ENCODE measurements at places on chromosomes 3 and 15.

GRCh38 chr3:149777414-149778214 lies 14.7 kb downstream of the ANKUB1 start:
- no peak for DNase-seq

DNA sequence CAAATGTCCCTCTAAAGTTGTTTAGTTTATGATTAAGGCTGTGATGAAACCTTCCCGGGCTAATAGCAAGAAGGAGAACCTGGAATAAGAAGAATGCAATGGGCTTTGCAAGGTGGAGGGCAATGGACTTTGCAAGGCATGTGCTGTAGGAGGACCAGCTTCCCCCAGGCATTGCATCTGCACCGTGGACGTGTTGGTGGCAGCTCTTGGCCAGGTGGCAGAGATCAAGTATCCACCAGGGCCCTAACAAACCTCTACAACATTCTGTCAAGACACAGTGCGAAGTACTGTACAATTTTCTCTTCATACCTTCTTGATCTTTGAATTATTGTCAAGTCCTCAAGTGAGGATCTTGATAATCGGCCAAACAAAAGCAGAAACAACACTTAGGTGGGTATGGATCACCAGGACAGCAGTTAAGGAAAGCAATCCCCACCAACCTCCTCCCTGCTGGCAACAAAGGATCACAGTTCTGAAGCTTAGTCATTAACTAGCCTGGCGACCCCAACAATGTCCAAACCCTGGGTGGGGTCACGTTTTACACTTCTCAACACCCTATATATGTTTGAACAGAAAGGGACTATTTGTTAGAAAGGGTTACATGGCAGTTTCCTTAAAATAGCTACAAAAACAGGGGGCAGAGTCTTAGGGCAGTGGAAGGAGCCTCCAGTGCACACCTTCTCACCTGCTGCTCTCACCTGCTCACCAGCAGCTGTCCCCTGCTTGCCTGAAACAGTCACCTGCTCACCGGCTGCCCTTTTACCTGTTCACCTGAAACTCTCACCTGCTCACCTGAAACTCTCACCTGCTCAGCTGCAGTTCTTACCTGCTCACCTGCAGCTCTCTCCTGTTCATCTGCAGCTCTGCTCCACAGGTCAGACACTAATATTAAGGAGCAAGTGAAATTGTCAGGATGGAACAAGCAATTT lies 137.9 kb upstream of the LIPC start:
- DNase-seq: no peak

DNA sequence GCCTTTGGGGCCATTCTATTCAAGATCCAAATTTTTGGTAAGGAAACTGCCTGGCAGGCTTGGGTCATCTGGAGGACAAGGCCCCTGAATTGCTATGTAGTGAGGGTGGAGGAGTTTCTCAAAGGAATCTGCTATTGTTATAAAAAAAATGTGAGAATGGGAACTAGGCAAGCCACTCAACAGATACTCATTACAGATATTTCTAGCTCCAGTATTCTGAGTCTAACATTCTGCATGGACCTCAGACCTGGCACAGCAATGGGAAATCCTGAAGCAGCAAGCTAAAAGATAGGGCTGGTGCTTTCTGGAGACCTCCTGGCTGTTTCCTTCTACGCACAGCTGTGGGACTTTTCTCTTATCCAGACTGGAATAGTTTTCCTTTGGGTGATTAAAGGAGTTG lies 430.7 kb upstream of the RBMS3 start:
- no peak for DNase-seq

DNA sequence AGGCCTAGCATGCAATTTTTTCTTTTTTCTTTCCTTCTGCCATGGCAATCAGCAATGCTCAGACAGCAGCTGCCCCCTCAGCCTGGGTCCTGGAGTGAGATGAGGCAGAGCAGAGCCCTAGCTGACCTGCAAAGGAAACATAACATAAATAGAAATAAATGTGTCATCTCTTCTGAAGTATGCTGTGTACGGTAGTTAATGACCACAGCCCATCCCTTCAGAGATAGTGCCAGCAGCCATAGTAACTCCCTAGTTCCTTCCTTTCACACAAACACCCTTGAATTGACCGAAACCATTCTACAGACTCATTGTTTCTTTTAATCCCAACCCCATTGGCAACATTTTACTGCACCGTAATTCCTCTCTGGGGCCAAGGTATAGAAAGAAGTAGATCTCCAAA lies 8.4 kb upstream of the CD47 start:
- no peak for DNase-seq

- peak; percentile 61 for DNase-seq
Observed at GRCh38 chr3:44414517-44415090, 62.9 kb downstream of the ZNF445 start.

DNA sequence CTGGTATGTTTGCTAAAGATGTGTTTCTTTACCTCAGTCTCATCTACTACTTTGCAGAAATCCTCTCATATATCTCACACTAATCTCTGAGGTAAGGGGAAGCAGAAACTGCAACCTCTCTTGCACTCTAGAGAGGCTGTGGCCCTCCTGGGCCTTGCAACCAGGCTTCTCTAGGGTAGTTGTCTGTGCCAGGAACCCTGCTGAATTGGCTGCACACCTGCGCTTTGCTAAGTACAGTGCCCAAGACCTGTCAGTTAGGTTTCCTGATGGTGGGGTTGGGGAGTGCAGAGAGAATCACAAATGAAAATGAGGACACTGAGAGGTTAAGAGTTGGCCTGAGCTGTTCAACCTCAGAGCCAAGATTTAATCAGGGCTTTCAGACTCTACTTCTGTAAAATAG lies 117.2 kb upstream of the PLXNA1 start:
- no peak for DNase-seq

DNA sequence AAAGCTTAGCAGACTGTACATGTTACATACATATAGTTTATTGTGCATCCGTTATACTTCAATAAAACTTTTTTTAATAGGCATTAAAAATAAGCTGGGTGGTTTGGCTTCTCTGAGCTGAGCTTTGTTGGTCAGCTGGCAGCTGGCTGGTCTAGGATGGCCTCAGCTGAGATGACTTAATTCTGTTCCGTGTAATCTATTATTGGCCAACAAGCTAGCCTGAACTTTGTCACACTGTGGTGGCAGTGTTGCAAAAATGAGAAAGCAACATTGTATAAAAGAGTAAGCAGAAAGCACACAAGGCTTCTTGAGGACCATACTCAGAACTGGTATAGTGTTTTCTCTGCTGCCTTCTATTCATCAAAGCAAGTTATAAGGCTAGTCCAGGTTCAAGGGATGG lies 45.2 kb downstream of the CGGBP1 start:
- no peak for DNase-seq

DNA sequence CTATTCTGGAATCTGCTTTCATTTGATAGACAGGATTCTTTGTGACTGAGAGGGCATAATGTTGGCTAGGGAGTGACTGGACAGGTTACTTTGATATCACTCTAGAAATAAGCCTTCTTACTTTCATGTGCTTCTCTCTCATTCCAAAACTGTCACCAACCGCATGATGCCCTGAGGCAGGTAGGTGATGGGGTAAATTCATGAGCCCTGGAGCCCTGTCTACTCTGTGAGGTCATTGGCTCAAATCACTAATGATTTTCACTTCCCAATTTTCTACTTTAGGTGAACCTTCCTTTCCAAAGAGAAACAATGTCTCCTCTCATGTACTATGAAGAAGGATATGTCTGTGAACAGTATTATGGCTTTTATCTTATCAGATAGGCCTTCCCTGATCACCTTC lies 596.7 kb downstream of the TUSC7 start:
- no peak for DNase-seq

DNA sequence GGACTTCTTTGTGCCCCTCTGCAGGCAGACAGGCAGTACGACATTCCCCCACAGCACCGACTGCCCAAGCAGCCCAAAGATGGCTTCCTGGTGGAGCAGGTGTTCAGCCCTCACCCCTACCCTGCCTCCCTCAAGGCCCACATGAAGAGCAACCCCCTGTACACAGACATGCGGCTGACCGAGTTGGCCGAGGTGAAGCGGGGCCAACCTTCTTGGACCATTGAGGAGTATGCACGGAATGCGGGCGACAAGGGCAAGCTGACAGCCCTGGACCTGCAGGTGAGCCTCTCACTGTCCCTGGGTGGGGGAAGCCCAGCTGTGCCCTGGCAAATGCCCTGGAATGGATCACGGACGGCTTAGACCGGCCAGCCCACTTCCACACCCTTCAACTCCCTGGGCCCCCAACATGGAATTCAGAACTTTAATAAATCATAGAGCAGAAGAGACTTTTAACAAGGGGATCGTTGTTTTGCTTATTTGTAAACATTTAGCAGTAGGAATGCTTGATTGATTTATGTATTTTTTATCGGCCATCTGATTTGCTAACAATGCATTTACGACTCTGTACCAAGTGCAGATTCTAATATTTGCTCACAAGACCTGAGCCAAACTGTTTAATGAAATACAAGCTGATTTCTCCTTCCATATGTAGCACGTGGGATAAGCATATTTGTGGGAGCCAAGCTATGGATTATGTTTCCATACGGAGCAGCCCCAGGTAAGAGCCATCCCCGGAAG lies 31.1 kb downstream of the MINAR1 start:
- no peak for DNase-seq

GRCh38 chr3:156321945-156322344 lies 201.6 kb downstream of the KCNAB1 start:
- DNase-seq: no peak

DNA sequence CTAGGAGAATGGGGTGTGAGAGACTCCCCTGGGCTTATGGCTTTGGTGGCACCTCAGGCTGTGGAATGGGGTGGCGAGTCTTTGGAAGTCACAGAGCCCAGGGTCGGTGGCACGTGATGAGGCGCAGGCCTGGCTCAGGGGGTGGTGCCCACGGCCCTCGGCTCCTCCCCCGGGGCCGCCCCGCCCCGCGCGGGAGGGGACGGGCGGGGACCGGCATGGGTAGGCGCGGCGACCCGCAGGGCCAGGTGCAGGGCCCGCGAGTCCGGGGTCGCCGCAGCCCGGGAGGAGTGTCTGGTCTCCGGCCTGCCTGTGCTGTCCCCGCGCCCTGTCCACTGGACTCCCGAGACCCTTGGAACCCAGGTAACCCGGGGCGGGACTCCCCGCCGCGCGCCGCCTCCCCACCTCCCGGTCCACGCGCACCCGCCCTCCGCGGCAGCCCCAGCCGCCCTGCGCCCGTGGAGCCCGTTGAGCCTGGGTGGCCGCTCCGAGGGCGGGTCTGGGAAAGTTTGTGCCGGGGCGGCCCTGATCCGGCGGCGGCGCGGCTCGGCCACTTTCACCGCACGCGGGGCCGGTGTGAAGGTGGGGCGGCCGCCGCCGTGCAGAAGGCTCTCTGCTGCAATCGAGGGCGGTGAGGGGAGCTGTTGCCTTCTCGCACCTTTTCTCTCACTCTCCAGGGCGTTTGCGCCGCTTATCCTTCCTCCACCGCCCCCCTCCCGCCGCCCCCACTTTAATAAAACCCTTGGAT lies at the start of gene PAQR5:
TSS of gene PAQR5 (plus strand) at position 216 of the 745 bp plus-strand sequence. CDS start 61,169 bp downstream, outside the sequence.
- DNase-seq: no peak

- no peak for DNase-seq
Observed at GRCh38 chr3:41029356-41029755, 169.9 kb upstream of the CTNNB1 start.

DNA sequence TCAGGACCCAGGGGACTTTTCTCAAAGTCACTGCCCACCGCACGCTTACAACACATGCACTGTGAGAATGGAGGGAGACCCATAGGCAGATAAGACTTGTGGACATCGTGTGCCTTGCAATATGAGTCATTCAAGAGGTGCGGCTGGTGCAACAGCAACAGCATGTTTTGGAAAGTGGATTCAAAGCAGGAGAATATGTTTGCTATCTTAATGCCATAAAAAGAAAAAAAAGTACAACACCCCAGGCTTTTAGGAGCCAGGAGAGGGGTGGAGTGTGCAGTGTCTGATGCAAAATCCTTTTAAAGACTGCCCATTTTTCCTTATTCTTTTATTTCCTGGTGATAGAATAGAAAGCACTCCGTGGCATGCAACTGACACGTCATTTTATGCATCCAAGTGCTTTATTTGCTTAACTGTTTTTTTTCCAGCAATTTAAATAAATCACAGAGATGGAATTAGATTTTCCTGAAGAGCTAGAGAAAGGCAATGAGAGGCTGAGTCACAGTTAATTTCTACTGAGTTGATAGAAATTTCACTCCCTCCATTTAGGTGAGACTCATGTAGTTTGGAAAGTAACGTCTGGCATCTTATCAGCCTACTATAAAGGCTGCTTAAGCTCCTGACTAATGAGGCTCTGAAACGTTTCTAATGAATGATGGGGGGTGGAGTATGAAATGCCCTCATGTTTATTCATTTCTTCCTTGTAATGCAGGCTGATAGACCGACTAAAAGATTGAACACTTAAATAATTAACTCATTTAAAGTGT lies 96.4 kb downstream of the NSUN3 start:
- no peak for DNase-seq

DNA sequence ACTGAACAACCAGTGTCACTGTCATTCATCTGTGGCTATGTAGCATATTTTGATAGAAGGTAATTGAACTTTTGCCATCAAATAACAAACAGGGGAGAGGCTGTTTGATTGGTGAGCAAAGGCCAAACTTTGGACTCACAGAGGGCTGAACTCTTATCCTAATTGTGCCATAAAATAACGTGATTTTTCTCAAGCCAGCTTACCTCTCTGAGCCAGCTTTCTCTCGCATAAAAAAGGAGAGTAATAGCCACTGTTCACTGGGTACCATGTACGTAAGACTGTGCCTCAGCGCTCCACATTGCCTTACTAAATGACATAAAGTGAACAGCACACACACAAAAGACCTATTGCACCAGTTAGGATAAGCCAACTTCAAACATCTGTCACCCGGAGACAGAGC lies 216.9 kb downstream of the LRTM1 start:
- DNase-seq: no peak

DNA sequence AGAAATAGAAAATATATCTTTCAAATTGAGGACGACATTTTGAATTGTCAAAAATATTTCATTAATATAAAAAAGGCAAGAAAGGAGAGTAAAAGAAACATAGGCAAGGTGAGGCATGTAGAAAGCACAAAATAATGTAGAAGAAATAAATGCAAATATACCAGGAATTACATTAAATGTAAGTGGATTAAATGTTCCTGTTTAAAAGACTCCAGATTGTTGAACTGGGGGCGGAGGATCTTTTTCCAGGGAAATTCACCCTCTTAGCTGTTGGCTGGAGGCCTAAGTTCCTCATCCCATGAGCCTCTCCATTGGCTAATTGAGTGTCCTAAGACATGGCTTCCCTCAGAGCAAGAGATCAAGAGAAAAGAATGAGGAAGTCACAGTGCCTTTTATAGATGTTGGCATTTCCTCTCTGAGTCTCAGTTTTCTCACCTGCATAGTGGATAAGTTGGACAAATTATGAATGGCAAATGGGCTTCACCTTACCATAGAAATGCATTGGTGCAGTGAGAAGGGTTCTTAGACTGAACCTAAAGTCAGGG lies 147.4 kb upstream of the SMAD3 start:
- DNase-seq: no peak

DNA sequence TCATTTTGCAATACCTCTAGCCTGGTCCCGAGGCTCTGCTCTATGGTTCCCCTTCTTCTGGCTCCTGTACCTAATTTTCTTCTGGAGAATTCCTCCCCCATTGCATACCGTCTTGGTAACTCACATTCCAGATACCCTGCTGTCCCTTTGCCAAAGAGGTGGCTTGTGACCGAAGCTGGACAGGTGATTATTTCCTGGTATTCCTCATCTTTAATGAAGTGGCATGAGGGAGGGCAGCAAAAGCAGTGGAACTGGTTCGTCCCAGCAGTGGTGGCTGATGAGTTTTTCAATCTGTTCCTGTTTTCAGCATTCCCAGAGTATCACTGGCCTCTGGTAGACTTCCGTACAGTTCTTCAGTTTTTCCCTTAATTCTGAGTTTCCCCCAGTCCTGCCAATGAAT lies 186.2 kb upstream of the CADPS start:
- DNase-seq: no peak

Data from coronary artery (tissue), 2 donors.